Activated CD4-positive, alpha-beta memory T cell treated with anti-CD3 and anti-CD28 coated beads for 36 hours (primary cell): ENCODE measurements at places on chromosomes 7 and 10.

- DNase-seq, result no peak
Measured at GRCh38 chr10:30553018-30553625, 76.4 kb downstream of the LYZL2 start.

DNA sequence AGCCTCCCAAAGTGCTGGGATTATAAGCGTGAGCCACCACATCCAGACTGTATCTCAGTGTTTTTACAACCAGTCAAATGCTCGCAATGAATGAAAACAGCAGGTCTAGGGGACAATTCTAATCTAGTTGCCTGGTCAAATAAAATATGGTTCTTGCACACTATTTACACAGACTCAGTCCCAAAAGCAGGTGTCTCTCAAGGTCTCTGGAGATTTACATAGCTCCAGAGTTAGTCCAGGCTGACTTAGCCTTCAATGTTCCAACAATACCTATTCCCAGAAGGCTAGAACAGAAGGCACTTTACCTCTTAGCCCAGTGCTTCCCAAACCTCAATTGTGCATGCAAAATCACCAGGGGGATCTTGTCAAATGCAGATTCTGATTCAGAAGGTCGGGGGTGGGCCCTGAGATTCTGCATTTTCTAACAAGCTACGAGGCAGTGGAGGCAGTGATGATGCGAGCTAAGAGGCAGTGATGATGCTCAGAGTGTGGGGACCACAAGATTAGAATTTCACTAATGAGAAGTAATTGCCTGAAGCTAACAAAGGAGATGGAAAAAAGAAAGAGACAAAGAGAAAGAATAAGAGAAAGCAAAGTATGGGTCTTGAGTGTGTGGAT is 6.4 kb downstream of the KIAA1549 start:
- no peak for DNase-seq

DNA sequence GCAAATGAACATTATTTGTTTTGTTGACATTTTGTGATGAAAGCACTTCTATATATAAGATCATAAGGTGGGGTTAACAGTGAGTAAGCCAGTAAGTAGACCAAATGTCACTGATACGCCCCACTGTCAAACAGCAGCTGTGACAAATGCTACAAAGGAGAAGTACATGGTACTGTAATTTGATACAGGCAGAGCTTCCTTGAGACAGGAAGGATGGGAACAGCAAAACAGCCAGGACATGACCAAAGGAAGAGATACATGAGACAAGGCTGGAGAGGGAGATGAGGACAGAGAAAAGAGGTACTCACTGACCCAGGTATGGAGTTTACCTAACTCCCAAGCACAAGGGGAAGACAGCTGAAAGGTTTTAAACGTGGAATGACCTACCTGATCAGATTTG is 127.0 kb downstream of the SRPK2 start:
- DNase-seq, result no peak

- DNase-seq, result no peak
Measured at GRCh38 chr7:26084418-26084817, 67.6 kb upstream of the NFE2L3 start.

DNA sequence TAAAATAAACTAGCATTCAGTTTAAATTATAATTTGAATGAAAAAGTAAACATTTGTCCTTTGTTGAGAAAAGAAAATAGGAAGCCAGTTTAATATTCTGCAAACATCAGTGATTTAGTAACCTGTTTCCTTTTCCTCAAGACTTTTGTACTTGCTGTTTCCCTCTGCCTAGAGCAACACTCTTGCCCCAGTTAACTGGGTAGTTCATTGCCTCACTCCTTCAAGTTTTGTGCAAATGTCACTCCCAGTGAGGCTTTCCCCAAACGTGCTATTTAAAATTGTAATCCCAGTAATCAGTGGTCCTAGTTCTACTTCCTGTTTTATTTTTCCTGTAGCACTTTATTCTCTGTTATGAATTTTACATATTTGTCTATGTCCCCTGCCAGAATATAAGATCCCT is 23.8 kb downstream of the DLD start:
- DNase-seq, result no peak

DNA sequence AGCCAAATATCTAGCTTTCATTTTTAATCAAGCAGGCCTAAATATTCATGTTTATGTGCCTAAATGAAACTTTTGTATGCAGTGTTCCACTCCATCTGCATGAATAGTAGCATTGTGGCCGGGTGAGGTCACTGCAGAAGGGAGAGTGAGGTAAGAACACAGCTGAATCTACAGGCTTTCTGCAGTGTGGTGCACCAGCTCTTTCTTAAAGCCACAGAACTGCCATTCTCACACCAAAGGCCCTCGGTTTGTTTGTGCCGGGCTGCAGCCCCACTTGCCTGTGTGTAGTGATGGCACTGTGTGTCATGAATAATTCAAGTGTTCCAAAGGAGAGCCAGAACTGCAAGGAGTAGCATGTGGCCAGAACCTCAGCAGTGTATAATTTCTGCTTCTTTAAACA is 204.1 kb downstream of the TRIL start:
- no peak for DNase-seq

DNA sequence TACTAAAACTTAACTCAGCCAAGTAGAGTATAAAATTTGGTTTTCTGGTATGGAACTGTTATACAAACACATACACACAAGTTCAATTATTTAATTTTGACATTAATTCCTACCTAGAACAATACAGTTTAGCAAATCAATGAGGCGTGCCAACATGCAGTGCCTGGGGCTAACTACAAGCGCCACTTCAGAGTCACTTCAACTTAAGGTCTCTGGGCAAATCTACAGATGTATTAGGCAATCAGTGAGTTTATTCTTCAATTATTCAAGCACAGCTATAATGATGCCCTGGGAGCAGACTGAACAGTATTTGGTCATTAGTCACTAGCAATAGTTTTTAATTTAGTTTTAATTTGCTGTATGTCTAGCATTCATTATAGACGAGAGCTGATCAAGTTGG is 51.6 kb downstream of the HIBADH start:
- DNase-seq, result no peak

DNA sequence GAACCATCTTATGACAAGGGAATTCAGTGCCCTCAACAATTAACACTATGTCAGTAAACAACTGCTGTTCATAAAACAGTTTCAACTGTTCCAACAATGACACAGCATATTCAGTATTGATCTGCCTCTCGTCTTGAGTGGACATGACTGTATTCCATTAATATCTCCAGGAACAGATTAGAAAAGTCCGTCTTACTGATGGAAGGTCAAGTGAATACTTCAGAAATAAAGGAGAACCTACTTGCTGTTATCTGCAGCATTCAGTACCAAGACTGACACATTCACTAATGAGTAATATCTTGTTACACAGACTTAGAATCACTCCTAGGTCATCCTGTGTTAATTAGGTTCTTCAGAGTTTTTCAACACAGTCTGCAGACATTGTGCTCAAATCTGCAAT is 12.1 kb downstream of the KBTBD2 start:
- no peak for DNase-seq

GRCh38 chr10:66572700-66573099 is 353.1 kb upstream of the LRRTM3 start:
- no peak for DNase-seq

DNA sequence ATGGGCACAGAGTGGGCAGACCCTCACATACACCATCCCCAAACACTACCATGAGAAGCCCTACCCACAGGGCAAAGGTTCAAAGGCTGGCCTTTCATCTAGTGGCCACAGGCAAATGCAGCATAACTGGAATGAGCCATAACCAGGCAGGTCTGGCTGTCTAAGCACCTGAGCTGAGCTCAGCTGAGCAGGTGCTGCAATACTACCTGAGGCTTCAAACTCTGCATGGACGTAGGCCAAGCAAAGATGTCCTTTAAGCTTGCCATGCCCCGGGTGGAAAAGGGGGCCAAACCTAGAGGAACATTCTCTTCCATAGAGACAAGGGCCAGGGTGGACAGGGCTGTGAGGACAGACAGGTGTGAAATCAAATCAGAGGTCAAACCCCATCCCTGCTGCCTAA is 65.3 kb upstream of the CAMK2B start:
- no peak for DNase-seq

GRCh38 chr7:33534833-33535232 is 370.5 kb upstream of the BMPER start:
- DNase-seq, result no peak

DNA sequence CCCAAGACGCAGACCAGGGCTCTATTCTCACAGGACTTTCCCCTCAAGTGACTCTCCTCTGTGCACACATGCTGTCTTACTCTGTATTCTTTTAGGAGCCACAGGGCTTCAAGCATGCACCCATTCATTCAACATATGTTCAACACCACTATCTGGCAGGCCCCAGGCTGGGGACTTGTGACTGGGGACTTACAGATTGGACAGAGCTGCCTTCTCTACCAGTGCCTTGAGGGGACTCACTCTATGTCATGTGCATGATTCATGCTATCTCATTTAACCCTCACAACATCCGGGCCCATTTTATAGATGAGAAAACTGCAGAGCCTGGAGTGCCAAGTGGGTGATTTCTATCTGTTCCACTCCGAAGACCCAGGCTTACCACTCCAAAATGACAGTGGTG is 34.3 kb downstream of the MYL10 start:
- no peak for DNase-seq

DNA sequence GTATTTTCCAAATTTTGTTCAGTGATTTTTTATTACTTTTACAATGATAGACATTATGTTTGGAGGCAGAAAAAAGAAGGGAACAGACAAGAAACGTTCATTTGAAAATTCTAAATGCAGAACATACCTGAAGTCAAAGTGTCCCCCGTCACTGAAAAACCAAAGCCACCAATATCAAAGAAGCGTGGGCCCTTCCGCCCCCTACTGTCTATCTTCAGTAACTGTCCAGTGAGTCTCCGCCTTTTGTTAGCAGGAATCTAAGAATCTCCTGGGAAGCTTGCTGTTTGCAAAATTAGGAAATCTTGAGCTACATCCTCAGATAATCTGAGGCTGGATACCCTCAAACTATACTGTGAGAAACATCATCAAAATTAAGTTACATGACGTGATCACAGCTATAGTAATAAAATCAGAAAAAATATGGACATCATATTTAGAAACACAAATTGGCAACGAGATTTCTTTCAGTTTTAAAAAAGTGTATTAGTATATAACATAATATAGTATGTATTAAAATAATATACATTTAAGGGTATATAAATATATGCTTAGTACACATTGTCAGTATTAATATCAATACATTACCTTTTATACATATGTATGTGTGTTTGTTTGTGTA is 169.3 kb upstream of the AKR1E2 start:
- peak; percentile 63 for DNase-seq

DNA sequence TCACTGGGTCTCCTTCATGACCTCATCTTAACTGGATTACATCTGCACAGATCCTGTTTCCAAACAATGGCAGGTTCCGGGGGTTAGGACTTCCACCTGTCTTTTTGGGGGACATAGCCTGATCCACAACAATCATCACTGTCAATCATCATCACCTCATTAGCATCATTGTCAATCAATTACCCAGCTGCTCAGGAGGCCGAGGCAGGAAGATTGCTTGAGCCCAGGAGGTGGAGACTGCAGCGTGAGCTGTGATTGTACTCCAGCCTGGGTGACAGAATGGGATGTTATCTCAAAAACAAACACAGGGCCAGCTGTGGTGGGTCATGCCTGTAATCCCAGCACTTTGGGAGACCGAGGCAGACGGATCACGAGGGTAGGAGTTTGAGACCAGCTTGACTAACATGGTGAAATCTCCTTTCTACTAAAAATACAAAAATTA is 18.7 kb downstream of the AMZ1 start:
- DNase-seq, result no peak

DNA sequence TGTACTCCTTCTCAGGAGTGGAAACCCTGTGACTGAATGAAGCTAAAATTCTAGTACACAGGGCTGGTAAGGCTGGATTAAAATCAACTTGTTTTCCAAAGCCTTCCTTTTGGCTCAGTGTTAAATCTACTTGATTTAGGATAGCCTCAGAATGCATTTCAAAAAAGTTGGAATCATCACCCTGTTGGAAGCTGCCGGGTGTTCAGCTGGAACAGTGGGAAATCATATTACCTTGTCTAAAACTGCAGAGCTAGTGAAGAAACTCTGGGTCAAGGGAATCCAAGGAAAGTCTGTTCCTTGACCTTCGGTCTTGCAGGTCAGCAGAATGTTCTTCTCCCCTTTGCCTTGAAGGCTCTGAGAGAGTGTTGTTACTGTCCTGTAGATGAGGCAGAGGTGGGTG is 252.1 kb upstream of the INHBA start:
- DNase-seq, result no peak

DNA sequence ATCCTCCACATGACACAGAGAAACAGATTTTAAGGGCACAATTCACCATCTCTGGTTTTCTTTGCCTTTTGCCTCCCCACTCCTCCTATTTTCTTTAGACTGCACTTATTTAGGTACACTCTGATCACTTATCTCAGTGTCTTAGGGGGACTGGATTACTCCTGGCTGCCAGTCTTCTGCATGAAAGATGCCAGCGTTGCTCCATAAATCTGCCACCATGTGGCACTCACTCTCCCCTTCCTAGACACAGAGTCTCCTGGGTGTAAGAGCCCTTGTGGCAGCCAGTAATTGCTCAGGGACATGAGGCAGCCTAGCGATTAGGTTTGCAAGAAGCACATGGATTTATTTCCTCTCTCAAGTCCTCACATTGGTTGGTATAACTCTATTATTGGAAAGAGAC is 34.5 kb upstream of the RBM20 start:
- DNase-seq, result no peak

DNA sequence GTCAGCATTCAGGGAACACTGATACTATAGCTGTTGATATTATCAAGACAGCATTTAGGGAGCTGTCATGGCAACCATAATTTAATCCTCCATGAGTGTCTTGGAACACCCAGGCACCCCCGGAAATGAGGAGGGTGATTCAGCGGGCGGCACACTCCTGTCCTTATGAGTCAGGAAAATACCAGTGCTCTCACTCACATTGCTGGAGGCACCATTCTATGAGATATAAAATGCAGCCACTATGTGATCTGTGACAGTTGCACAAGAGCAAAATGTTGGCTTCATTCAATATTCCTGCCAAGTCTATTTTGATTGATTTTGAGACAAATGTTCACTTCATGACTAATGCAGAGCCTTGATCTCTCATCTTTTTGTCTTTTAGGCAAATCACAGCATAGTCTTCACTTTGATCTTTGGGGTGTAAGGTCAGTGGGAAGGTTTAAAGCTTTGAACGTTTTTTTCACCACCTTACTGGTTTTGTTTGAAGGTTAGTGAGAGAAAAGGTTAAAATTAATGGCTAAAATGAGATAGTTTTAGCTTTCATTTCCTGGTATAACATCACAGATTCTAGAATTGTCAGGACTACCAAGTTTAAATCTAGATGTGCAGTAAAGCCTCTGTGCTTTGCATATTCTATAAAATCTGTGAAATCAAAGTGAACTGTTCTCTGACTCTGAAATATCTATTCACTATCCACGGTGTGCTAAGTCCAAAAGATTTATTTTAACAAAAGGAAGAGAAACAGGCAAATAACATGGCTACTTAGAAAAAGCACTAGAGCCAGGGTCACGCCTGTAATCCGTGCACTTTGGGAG is 12.4 kb upstream of the ARHGAP12 start:
- peak; percentile 47 for DNase-seq

DNA sequence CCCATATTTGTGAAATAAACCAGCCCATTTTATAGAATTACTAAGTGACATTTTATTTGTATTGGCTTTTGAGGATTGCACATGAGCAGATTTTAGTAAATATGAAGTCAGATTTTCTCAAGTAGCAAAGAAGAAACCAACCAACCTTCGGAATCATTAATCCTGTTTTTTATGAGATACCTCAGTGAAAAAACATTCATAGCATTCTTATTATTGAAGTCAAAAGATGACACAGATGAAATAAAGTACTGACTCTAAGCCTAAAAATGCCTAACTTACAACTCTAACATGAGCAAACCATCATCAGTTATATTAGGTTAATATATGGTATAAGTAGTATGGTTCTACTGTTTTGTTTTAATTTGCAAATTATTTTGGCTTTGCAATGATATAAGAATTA is 59.9 kb upstream of the AGBL3 start:
- DNase-seq, result no peak
